ENCODE measurements at places on chromosomes 4 and X.

GRCh38 chrX:135389717-135390116, 32.0 kb upstream of the SMIM10L2A start:
- no peak for DNase-seq

GRCh38 chr4:53012738-53013137, 150.6 kb downstream of the RASL11B start:
- no peak for DNase-seq

DNA sequence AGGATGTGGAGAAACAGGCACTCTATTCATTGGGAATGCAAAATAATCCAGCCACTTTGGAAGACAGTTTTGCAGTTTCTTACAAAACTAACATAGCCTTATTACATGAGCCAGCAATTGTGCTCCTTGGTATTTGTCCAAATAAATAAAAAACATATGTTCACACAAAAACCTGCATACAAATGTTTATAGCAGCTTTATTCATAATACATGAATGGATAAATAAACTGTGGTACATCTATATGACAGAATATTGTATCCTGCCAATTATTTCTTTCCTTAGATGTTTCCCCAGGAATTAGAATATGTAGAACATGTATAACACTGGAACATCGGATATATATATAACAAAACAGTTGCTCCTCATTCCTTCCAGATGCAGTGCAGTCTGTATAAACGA, 57.7 kb upstream of the VEGFC start:
- no peak for DNase-seq

DNA sequence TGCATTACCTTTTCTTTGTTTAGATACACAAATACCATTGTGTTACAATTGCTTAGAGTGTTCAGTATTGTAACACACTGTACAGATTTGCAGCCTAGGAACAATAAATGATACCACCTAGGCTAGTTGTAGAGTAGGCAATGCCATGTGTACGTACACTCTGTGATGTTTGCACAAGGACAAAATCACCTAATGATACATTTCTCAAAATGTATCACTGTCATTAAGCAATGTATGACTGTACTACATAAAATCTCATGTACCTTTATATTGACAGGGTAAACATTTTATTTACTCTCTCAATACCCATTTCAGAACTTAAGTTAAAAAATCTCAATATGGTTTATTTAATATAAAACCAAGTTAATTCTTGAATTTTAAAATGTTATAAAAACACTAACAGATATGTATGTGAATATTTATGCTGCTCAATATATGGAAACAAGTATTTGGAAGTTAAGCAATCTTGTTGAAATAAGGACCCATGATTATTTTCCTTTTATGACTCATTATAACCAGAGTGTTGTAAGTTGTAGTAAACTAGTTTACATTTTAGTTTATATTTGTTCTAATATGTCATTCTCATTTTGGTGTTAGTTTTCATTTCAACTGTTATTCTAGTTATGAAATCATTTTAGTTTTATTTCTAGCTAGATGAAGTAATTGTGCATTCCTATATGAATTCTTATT, 409.2 kb downstream of the TLL1 start:
- no peak for DNase-seq

GRCh38 chrX:11768039-11768438, 10.0 kb downstream of the MSL3 start:
- no peak for DNase-seq
